Activated T-helper 2 cell treated with anti-CD3 and anti-CD28 coated beads, Interferon-gamma antibody, Interleukin-2, Interleukin-4, amounts not matched to agents 10 μg/mL and 5 μg/mL and 100 μg/mL, durations not matched to agents 14 hours and 24 hours and 36 hours (primary cell): ENCODE measurements at places on chromosomes 16 and 17. TPM values are rescaled to one million over a fixed set of nuclear protein-coding genes. Genes with fewer than 3 reads are reported as not detected.

Gene MPV17L
- total RNA-seq, result 0.02 and 0.09 TPM in 2 replicates

Gene SLC5A2
- total RNA-seq, result not detected in 2 replicates

Gene MYH11
- not detected in 2 replicates for total RNA-seq

Gene DYNLL2
- 33.3 and 33.6 TPM in 2 replicates for total RNA-seq

Gene SNAI3
- total RNA-seq, result 2.0 and 2.3 TPM in 2 replicates

Gene MYH13
- not detected in 2 replicates for total RNA-seq

Gene RRAD
- total RNA-seq, result 1.2 and 1.8 TPM in 2 replicates

Gene ITGAD
- 0.18 and 0.21 TPM in 2 replicates for total RNA-seq

Gene CMTM2
- total RNA-seq, result 0.30 and 0.53 TPM in 2 replicates

Gene CIBAR2
- not detected in 2 replicates for total RNA-seq

Gene VPS25
- 88.8 and 90.4 TPM in 2 replicates for total RNA-seq

Gene SPIRE2
- 1.9 and 2.7 TPM in 2 replicates for total RNA-seq

Gene GJD3
- total RNA-seq, result 0.48 TPM in 1 of 2 replicates, not detected in the other

Gene KCNH4
- total RNA-seq, result 0.44 and 0.64 TPM in 2 replicates

Gene TP53TG3
- total RNA-seq, result not detected in 2 replicates

Gene TBC1D3K
- total RNA-seq, result not detected in 2 replicates

Gene PDK2
- 11.0 and 12.1 TPM in 2 replicates for total RNA-seq

Gene CSH2
- total RNA-seq, result not detected in 2 replicates

Gene CORO6
- total RNA-seq, result 3.1 and 3.8 TPM in 2 replicates

Gene ASB16
- total RNA-seq, result 0.21 and 0.59 TPM in 2 replicates

Gene NOXO1
- total RNA-seq, result 0.21 and 0.23 TPM in 2 replicates

Gene SRRM2
- 694 and 701 TPM in 2 replicates for total RNA-seq

Gene TNP2
- total RNA-seq, result not detected in 2 replicates

Gene HP
- total RNA-seq, result not detected in 2 replicates

Gene IGF2BP1
- 0.09 and 0.32 TPM in 2 replicates for total RNA-seq

Gene ZNF821
- total RNA-seq, result 7.9 and 9.2 TPM in 2 replicates

Gene SMTNL2
- total RNA-seq, result not detected in 2 replicates

Gene ARHGAP23
- 0.32 and 1.2 TPM in 2 replicates for total RNA-seq

Gene STH
- total RNA-seq, result not detected in 2 replicates

Gene PTX4
- total RNA-seq, result not detected in 2 replicates

Gene TANC2
- total RNA-seq, result 1.5 and 1.7 TPM in 2 replicates

Gene NR1D1
- 6.6 and 6.8 TPM in 2 replicates for total RNA-seq

Gene ZFP3
- 1.4 and 1.9 TPM in 2 replicates for total RNA-seq

Gene GRAPL
- total RNA-seq, result 5.2 and 5.3 TPM in 2 replicates

Gene METTL9
- total RNA-seq, result 73.9 and 75.8 TPM in 2 replicates

Gene PERCC1
- not detected in 2 replicates for total RNA-seq

Gene KRT32
- not detected in 2 replicates for total RNA-seq

Gene CLCN7
- 52.2 and 54.3 TPM in 2 replicates for total RNA-seq

Gene TRPV3
- 0.46 and 0.92 TPM in 2 replicates for total RNA-seq

Gene SP6
- total RNA-seq, result 0.09 and 0.14 TPM in 2 replicates

Gene GPRC5C
- total RNA-seq, result 0.44 and 0.89 TPM in 2 replicates

Gene PRRT2
- 1.8 and 2.0 TPM in 2 replicates for total RNA-seq

Gene AIPL1
- total RNA-seq, result not detected in 2 replicates

Gene HAP1
- total RNA-seq, result 0.11 and 0.23 TPM in 2 replicates
